NCI-H1092 (cell line): ENCODE measurements at places on chromosomes 1 and 21.

- DNase-seq = no peak
These were observed 74.1 kb upstream of the WNT4 start for GRCh38 chr1:22216966-22217365.

GRCh38 chr21:35190201-35190701, 141.1 kb upstream of the RUNX1 start:
- no peak for DNase-seq

GRCh38 chr1:96309783-96310182, 411.8 kb upstream of the PTBP2 start:
- DNase-seq = no peak

- DNase-seq = no peak
These were observed 880 bp downstream of the ALPL start for GRCh38 chr1:21510113-21510493.

GRCh38 chr1:91724231-91724630, 161.7 kb downstream of the TGFBR3 start:
- no peak for DNase-seq

GRCh38 chr1:69657971-69658370, 90.2 kb downstream of the LRRC7 start:
- no peak for DNase-seq

GRCh38 chr1:37983546-37983945, 6.3 kb downstream of the SF3A3 start:
- no peak for DNase-seq

GRCh38 chr21:29033871-29034270, 9.4 kb downstream of the USP16 start:
- no peak for DNase-seq

GRCh38 chr1:47444562-47445465, 7.0 kb downstream of the FOXD2 start:
- DNase-seq = no peak

DNA sequence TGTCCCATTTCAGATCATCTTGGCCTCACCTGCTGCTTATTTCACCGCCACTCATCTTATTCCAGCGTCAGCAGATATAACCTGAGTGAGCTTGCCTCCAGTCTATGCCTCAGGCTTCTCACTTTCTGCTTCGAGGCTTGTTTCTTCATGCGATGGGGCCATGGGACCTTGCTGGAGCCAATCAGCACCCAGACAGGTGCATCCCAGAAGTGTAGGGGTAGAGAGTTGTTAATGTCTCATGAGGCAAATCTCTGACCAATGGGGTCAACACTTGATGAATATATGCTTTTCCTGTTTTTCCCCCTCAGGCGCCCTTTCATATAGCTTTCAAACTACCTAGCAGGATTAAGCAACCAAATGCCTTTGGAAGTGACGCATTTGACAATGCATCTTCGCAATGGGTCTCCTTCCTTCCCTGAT, 935 bp upstream of the YIPF1 start:
- DNase-seq = no peak

- no peak for DNase-seq
These were observed 380.8 kb downstream of the HHIPL2 start for GRCh38 chr1:222167111-222167510.

GRCh38 chr1:11845641-11846335, 1.8 kb downstream of the NPPA start:
- DNase-seq = no peak

GRCh38 chr21:36609654-36610053, 89.3 kb upstream of the SIM2 start:
- no peak for DNase-seq

DNA sequence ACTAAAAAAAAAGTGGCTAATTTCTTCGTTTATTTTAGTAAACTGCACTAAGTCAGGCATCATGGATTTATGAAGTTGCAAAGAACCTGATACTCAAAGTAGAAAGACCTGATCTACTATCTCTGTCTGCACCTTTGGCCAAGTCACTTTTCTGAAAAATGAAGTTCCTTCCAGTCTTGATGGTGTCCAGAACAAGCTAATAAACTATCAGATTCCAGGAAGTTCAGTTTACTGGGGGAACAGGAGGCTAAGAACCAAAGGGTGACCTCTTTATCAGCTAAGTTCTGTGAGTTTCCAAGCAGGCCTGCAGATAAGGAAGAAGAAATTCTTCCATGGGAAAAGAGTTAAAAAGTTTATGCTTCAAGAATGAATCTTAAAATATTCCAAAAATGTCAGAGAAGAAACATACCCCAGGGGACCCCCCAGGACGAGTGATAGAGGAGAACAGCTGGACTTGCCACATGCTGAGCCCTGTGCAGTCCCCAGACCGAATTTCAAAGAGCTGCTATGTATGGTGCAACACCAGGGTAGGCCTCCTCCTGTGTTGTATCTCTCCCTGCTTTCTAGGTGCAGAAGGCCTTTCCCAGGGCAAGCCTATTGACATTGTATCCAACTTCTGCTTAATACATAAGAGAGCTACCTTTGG, 72.8 kb upstream of the FGGY start:
- no peak for DNase-seq

- no peak for DNase-seq
These were observed 484.9 kb downstream of the SETD4 start for GRCh38 chr21:35575280-35575915.

DNA sequence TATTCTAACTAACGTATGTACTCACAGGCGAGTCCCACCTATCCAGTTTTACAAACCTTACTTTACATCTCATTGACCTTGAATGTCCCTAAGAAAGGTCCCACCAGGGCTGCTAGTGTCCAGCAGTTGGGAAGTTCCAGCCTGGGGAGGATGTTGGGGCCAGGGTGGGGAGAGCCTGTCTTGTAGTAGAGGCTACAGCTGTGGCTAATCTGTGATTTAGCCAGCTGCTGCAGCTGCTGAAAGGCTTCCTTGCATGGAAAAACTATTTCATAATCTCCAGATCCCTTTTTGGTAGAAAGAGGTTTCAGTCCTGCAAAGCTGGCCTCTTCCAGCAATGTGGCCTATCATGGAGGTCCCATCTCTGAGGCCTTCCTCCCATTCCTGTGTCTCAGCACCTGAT, 23.1 kb downstream of the TNN start:
- DNase-seq = no peak
